ENCODE measurements at places on chromosomes 16 and 17.

GRCh38 chr16:67910158-67910557 lies 17.1 kb downstream of the PSKH1 start:
- DNase-seq = peak; percentile 45

DNA sequence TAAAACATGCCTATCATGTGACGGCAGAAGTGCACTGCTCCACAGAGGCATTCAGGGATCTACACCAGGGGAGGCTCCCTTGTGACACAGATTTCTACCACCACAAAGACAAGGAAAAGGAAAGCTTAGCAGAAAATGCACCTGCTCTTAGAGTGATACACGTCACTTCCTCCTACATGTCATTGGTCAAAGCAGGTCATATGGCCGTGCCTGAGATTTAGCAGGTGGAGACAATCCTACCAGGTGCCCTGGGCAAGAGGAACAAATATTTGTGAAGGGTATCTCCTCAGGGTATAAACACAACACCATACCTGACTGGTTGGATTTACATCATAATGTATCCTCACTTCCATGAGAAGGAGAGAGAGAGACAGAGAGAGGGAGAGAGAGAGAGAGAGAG lies 362.1 kb downstream of the HS3ST4 start:
- DNase-seq = no peak

DNA sequence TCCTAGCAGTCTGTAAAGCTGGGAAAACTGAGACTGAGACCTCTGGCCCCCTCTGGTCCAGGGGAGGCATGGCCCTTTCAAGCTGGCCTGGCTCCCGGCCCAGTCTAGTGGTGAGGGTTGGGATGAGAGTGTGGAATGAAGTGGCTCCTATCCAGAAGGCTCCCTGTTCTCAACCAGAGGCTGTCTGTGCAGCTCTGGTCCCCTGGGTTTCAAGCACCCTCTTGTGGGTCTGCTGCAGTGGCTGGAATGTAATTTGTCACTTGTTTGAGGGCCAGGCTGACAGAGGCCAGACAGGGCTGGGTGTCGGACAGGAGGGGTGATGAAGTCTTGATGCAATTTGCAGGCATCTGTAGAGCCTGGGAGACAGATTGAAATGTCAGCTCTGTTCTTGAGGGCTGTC lies 22.1 kb upstream of the PHF12 start:
- no peak for DNase-seq

DNA sequence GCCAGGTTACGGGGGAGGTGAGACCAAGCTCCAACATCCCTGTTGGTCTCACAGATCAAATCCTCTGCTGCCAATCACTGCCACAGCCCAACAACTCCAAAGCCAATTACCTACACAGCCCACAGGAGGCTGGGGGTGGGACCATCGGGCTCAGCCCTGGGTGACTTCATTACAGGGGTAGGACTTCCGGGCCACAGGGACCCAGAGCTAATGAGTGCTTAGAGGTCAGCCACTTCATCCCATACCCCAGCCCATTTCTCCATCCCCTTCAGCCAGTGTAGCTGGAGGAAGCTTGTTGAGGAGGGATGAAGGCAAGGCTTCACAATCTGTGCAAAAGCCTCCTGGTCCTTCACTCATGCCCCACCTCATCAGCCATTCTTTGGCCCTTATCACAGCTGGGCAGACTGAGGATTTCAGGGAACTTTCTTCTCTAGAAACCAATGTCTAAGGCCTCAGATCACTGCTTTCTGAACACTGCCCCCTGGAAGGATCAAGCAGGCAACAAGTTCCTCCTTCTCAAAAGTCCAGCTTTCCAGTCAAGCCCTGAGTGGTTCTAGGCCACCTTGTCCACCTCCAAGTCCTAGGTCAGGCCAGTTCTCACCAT lies 5.8 kb downstream of the FOXN1 start:
- no peak for DNase-seq

DNA sequence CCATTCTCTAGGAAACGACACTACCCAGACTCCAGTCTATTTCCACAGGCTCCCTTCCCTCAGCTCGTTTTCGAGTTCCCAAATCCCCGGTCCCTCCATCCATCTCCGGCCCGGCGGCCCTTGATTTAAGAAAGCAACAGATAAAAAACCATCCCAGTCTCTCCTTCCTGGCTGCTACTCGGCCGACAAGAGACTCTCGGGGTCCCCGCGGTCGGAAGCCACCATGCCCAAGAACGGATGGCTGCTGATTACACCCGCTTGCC lies 182 bp downstream of the RPL26 start:
- DNase-seq = no peak

- no peak for DNase-seq
These were observed 2.3 kb downstream of the NXPH3 start for GRCh38 chr17:49577963-49578362.

DNA sequence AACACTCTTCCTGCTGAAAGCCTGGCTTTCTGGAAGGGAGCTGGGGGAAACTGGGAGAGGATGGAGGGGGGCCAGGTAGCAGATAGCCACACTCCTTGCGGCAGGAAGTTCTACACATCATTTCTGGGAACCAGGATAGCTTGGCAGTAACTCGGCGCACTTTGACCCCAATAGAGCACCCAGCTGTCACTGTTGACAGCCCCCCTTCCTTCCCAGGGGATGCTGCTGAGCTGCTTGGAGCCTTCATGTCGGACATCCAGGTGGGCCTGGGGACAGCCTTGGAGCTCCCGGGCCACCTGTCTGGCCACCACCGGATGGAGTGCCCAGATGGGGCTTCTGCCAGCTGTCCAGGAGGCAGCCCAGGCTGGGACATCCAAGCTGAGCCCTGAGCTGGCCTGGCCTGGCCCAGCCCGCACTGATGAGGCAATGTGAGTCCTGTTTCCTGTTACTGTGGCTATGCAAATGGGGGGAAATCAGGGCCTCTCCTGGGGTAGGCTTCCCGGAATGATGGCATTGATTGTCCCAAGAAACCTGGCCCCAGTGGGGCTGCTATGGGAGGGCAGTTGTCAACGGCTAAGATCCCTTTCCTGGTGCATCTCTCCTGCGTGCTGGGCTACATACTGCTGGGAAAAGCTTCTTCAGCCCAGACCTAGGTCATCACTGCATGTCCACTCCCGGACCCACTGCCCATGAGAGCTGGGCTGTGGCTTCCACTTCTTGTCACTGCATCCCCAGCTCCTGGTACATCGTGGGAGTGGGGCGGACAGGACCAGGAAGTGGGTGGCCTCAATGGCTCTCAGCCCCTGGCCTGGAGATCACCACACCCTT lies 50.0 kb downstream of the SOCS1 start:
- DNase-seq = no peak

DNA sequence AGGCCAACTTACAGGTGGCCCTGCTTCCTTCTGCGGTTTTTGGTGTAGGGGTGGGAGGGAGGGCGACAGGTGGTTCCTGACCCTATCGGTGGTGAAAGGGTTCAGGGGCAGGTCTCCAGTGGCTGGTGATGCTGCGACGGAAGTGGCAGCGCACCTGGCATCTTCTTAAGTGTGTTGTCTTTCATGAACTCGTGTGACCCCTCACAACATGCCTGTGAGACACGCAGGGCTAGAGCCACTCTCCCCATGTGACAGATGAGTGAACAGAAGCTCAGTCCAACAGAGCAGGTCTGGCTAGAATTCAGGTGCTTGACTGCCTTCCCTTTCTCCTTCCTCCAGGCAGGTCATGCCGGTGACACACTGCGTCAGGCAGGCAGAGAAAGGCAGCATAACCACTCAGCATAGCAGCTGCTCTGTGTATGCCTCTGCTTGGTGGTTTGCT lies 8.0 kb downstream of the TNFAIP1 start:
- no peak for DNase-seq

GRCh38 chr16:12009462-12009861 lies 32.9 kb downstream of the SNX29 start:
- DNase-seq = peak; percentile 7

DNA sequence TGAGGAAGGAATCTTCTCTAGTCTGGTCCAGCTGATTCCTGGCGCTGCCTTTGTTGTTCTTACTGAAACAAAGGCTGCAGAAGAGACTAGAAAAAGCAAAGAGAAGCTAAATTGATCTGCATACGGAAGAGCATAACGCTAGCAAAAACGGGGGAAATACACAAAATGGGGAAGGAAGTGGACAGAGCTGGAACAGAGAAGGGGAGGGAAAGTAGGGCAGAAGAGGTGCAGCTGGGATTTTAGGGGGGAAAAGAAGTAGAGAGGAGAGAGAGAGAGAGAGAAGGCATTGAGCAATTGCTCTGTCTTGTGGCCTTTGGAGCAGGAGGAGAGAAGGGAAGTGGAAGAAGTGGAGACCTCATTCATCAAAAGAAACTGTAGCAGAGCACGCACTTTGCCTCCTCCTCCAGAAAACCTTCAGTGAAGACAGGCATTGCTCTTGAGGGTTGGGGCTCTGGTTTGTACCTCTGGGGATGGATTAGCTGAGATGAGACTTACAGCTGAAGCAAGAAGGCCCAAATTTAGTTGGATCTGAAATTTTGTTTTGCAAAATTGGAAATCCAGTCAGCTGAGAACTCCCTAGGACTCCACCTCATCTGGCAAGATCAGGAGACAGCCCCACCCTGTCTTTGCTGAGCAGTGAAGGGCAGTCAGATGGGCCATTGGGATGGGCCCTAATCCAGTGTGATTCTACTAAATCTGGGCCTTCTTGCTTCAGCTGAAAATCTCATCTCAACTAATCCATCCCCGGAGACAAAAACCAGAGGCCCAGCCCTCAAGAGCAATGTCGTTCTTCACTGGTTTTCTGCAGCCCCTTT lies 55.8 kb downstream of the CDRT4 start:
- no peak for DNase-seq

DNA sequence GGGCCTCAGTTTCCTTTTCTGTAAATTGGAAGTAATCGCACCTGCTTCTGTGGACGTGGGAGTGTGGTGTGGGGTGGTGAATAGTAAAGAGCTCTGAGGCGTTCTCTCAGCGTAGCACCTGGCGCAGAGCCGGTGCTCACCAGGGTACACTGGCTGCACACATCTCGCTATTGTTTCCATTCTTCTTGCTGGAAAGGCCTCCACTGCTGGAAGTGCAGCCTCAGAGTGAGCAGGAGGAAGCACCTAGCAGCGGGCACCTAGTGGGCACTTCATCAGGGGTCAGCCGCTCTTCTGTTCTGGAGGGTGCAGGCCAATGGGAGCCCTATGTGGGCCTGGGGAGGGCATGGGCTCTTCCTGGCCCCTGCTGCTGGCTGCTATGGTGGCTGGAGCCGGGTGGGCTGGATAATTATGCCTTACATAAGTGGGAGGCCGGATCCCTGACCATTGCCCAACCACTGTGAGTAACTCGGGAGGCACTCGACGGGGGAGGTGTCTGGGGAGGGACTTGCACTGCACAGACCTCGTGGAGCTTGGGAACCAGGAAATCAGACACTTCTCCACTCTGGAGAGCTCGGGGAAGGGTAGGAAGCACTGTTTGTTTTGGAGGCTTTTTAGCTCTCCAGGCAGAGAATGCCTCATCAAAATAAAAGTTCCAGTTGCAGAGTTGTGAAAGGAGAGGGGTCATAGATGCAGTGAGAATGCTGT lies 1.7 kb downstream of the MAP2K3 start:
- DNase-seq = no peak

GRCh38 chr17:61426482-61427304 lies 25.5 kb upstream of the TBX4 start:
- no peak for DNase-seq

DNA sequence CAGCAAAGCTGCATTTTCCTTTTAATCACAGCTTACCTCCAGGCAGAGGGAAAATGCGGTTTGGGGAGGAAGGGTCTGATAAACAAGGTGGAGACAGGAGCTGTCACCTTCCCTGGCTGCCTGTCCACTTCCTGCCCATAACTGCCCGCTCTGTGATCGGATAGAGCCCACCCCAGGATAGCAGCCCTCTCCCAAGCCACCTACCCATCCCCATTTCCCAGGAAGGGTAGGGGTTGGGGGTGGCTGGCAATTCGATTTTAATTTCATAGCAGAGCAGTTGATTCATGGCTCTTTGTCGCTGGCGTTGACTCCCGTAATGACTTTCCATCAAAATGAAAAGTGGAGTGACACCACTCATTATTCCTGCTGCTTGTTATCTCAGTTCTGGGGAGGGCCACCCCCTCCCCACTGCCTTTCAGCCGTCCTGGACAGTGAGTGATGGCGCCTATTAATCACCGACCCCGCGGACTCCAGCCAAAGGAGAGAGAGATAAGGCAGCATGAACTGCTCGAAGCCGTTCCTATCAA lies 11.2 kb downstream of the CDK5RAP3 start:
- no peak for DNase-seq

GRCh38 chr16:68640972-68641371 lies 4.1 kb upstream of the CDH3 start:
- no peak for DNase-seq

DNA sequence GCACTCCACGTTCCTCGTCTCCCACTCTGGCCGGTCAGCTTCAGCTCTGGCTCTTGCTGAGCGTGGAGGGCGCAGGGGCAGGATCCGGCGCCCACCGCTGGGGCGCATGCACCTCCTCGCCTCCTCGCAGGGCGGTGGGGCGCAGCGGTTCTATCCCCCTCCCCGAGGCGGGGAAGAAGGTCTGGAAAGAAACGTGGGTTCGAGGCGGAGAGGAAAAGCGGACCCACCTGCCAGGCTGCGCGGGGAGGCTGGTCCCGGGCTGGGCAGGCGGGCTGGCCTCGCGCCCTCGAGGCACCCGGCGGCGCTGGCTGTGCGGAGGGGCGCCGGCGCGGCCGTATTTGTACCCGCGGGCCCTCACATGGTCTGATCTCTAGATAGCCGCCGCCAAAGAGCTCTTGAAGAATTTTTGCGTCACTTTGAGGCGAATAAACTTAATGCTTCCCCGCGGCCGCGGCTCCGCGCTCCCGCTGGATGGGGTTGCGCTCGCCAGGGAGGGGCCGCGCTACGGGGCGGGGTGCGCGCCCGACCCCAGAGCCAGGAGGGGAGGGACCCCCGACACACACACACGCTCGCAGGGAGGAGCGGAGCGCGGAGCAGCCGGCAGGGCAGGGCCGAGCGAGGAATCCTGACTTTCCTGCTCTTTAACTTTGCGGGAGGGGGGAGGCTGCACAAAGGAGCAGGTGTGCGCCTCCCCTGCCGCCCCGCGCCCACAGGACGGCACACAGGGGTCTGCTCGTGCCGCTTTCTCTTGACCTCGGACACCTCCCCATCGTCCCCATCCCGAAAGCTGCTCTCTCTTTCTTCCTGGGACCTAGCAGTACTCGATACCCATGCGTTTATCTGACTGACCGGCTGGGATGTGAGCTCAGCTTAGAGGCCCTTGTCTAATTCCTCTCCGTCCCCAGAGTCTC lies at the start of gene SLC6A4:
Gene SLC6A4, minus strand, starts transcription at position 312 of the 911 bp plus-strand sequence. CDS start 13,739 bp downstream, outside the sequence.
- DNase-seq = no peak

DNA sequence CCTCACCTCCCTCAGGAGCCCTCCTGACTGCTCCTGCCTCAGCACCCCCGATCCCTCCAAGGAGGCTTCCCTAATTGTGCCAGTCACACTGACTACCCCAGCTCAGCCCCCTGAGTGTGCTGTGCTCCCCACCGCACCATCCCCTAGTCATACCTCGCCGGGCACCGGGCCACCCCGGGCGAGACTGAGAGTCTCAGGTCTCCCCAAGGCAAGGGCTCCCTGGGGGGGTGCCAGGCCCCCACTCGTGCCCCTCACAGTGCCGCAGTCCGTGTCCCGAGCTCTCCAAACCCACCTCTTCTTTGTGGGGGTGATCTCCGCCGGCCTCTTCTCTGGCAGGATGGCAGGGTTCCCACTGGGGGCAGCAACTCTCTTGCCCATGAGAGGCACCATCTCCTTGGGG lies 3.2 kb downstream of the TRPV3 start:
- DNase-seq = no peak

GRCh38 chr16:67150833-67151396 lies at the start of gene B3GNT9:
Gene B3GNT9 (minus strand): TSS chr16:67150998. CDS start chr16:67150485, 513 bp downstream.
- DNase-seq = peak; percentile 41
